A549 (cell line): ENCODE measurements at places on chromosomes 5 and 9.

GRCh38 chr5:128799945-128800344 lies 165.3 kb upstream of the SLC27A6 start:
- no peak for DNase-seq

DNA sequence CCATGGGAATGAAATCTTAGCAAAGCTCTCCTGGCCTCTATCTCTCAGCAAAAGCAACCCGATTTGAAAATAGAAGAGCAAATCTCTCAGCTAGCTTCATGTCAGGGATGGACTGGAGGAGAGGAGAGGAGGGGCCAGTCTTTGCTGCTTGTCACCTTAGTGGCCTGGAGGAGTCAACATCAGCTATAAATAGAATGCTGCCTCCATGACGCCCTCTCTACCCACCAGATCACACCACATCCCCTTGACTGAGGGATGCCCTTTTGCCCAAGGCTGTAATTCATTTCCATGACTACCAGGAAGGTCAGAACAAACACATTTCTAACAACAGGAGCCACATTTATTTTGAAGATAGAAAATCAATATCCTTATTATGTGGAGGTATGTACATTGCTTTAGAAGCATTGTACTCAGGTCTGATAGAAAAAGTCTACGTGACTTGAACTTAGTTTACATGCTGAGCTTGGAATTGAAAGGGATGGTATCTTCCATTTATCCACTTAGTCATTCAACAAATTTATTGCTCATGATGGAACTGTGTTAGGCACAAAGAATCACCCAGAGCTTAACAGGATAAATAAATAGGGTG lies 92.4 kb upstream of the LIFR start:
- no peak for DNase-seq

- DNase-seq = no peak
These were observed 38.9 kb upstream of the IFNK start for GRCh38 chr9:27485158-27485557.

DNA sequence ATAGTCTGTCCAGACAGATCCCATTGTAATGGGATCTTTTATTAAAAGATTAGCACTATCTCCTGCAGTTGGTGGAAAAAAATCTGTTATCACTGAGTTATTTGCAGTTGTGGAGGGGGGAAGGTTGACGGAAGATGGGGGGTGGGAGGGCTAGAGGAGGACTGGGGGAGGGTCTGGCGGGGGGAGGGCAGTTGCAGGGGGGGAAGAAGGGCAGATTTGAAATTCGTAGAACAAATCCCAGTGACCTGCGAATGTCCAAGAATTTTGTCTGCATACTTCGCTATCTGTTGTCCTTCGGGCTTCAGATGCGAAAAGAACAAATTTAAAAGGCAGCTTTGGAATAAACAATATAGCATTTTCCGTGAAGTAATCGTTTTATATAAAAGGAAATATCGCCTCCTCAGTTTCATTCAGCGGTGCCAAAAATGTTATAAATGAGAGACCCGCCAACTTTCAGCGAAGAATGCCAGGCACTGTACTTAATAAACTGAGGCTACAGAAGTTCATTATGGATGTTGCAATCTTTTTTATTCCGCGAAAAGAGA lies 1.3 kb upstream of the FST start:
- DNase-seq = no peak

DNA sequence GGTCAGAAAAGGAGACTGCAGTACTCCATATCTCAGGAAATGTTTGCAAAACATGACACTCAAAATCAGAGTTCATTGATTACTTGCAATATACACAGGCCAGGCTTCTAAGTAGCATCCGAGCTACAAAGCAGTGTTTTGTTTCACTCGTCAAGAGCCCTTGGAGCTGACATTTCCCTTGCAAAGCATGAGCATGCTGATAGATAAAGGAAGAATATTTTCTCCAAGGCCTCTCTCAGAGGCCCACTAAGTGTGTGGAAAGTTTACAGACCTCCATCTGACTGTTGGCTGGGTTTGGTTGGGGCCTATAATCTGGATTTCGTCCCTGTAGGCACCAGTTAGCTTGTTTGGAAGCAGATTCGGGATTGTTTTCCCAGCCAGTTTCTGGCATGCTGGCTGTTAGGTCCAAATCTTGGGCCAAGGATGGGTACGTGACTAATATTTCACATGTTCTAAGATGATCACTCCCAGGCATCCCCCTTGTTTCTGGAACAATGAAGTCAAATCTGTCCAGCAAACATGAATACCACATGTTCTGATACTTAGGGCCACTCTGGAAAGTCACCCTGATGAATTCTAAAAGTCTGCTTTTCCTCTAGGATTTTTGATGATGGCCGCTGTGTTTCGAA lies 161.3 kb downstream of the RFK start:
- no peak for DNase-seq

GRCh38 chr5:73395256-73395655 lies 53.3 kb downstream of the FOXD1 start:
- DNase-seq = no peak

DNA sequence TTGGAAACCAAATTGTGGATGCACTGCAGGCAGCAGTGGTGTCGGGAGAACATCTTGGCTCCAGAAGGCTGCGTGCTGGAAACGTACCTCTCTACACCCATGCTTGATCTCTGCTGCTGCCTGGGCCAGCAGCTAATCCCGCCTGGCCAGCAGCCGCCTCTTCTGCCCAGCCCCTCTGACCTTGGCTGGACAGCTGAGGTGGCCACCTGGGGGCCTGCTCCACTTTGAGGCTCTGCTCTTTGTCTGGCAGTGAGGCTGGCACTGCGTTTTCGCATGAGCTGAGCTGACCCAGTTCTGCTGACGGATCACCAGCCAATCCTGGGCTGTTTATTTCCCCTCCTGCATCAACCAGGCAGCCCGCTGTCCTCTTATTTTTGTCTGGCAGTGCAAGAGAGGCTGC lies 154.9 kb downstream of the TENT4A start:
- DNase-seq = no peak

- DNase-seq = no peak
These were observed 217.2 kb downstream of the IRX2 start for GRCh38 chr5:2534251-2534650.

- no peak for DNase-seq
These were observed 114.4 kb downstream of the MAST4 start for GRCh38 chr5:66710557-66711088.

GRCh38 chr5:98813755-98814154 lies 40.3 kb downstream of the RGMB start:
- no peak for DNase-seq

GRCh38 chr5:42429694-42430093 lies 6.5 kb downstream of the GHR start:
- no peak for DNase-seq

DNA sequence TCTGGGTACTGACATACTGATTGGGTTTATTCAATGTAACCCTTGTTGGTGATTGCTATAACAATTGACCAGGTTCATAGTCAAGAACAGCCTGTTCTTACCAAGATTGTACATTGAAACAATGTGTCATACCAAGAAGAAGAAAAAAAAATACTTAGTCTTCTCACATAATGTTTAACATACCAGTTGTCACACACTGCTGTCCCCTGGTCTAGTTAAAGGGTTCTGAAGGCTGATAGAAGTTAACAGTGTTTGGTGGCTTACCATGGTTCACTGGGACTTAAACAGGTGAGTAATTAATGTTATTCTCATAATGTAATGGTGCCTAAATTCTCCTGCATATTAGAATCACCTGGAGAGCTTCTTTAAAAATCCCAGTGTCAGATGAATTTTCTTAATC lies 18.5 kb upstream of the CDC42SE2 start:
- no peak for DNase-seq

GRCh38 chr5:169298193-169298592 lies 2.7 kb downstream of the SLIT3 start:
- DNase-seq = no peak

GRCh38 chr5:173922527-173922926 lies 34.4 kb downstream of the CPEB4 start:
- DNase-seq = no peak

DNA sequence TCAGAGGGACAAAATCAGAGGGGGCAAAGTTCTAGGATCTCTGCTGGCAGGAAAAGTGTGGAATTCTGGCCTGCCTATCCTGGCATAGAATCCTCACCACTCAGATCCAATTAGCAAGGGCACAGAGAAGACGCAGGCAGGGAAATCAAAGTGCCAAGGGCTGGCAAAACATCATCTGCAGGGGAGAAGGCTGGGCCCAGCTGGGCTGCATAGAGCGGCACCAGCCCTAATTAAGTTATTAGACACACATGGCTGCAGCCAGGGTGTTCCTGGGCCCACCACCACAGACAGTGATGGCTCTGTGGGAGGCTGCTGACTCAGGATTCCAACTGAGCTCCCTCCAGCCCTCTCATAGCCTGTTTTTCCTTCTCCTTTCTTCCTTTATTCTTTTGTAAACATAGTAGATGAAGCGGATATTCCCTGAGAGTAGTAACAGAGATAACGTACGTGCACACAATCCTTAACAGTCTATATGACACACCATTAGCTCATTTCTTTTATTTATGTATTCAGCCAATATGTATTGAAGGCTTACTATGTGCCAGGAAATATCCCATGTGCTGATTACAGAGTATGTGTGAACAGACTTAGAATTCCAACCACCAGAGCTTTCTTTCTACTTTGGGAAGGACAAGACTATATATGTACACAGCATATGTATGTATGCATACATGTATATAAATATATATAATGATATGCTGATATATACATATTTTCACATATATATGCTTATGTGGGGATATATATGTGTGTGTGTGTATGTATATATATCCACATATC lies 236.1 kb downstream of the ASTN2 start:
- no peak for DNase-seq

- DNase-seq = peak; percentile 84
These were observed 16.2 kb downstream of the ROPN1L start for GRCh38 chr5:10457682-10458574.

GRCh38 chr9:87894998-87895625 lies 12.4 kb downstream of the SPATA31E1 start:
- DNase-seq = no peak

DNA sequence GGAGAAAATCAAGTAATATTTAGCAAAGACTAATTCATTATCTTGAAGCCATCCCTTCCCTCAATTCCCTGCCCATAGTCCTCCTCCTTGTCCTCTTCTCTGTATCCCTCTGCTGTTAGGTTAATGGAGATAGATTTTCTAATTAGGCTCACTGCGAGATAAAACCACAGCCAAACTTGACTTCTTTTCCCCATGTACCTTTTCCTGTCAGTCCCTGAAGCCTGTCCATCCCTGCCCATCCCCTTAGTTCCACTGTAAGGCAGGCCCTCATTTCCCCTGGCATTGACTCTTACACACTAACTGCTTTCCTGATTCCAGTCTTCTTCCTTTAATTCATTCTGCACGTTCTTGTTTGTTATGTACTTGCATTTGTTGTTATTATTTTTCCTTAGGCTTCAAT lies 1.2 kb downstream of the TLR4 start:
- no peak for DNase-seq

DNA sequence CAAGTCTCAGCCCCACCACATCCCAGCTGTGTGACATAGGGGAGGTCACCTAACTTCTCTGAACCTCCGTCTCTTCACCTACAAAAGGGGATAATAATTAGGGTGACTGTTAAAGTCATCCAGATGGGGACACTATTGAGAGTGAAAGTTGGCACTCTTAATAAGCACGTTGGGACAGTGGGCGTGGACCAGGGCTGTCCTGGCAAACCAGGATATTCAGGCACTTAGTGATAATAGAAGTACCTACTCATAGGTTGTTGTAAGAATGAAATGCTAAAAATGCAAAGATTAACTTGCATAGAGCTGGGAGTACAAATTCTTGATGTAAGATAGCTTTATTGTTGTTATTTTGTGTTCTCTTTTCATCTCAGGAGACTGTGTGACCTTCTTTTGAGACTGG lies 177.9 kb downstream of the MELK start:
- DNase-seq = no peak

DNA sequence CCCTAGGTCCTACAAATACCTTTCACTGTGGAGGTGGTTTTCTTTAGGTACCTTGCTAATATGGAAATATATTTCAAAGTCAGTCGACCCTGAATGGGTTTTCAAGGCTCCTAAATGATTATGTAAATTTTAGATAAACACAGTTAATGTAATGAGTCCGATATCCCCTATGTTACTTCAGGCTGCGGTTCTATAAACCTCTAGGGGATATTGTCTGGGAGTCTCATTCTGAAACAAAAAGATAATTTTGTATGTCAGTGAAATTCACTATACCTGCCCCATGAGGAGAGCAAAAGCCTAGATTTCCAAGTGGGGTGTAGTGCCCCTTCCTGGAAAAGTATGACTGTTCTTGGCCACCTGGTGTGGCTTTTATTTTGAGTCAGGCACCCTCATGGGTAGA lies 377.3 kb downstream of the ICE1 start:
- DNase-seq = no peak

DNA sequence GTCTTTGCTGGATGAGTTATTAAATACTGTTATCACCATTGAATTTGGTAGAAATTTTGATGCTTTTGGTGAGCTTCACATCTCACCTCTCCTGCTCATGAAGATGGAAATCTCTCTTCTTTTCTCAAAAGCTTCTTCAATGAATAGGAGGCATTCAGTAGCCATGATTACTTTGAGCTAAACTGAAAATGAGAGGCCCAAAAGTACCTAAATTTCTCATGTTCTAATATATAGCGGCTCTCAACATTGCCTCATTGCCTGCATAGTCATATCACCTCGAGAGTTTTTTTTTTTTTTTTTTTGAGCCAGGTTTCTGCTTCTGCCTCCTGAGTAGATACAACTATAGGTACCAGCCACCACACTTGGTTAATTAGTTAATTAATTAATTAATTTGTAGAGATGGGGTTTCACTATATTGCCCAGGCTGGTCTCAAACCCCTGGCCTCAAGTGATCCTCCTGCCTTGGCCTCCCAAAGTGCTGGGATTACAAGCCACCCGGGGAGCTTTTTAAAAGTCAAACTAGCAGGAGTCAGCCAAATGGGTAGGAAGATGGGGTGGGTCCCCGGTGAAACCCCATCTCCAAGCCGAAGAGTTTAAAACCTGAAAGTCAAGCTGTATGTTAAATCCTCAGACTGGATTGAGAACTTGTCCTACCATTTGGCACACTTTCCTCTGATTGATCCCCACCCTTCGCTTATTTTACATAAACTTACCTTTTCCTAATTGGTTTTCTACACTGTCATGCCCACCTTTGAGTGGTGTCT lies 169.0 kb downstream of the DOCK2 start:
- no peak for DNase-seq

- no peak for DNase-seq
These were observed 2354.8 kb upstream of the C9orf72 start for GRCh38 chr9:29928072-29928471.

GRCh38 chr9:121822093-121823085 lies 171.0 kb downstream of the DAB2IP start:
- DNase-seq = no peak

- DNase-seq = no peak
These were observed 35.9 kb upstream of the TAF1L start for GRCh38 chr9:32671333-32671732.

DNA sequence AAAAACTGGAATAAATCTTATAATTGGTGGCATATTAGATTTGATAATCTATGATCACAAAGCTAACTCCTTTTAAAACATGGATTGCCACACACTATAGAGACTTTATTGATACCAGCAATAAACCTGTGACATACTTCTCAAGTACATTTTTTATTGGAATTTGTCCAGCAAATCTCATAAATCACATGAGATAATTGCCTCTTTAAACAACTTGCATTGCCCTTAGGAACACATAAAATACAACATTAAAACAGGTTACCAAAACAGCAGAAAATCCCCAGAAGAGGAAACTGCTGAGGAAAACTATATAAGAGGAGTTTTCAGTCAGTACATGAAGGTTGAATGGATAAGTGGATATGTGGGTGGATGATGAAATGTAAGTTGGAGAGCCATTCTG lies 124.6 kb downstream of the SNCAIP start:
- DNase-seq = no peak
